ENCODE measurements at places on chromosomes 3 and 15.

DNA sequence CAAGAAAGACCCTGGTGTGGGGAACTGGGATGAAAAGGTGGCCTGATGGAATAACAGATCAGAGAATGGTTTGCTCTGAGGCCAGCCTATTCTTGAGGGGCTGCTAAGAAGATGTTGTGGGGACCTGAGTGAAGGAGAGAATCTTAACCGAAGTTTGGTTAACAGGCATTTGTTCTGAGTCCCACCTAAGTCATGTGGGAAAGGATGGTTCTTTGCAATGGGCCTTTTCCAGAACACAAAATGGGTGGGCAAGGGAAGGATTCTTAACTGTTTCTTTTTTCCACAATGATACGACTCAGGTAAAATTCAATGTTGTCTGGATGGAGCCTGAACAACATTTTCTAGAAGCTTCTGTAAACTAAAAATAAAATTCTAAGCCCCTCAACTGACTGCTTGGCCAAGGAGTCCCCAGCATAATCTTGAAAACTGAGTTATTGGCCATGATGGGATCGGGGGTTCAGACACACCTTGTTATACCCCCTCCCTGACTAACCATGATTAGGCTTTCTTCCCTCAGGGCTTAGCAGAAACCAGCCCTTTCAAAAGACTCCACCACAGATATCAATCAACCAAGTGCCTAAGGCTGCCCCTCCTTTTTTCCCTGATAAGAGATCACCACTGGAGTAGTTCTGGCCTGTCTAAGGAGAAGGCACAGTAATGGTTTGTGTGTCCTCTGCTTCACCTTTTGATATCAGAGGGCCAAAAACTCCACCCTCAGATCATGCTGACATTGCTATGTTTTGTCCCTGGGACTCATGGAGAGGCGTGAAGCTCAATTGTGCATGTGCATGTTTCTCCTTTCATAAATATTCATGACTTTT, 30.1 kb downstream of the SCN11A start:
- no peak for DNase-seq

GRCh38 chr3:172034786-172035685, 4.3 kb upstream of the FNDC3B start:
- DNase-seq = no peak

- DNase-seq = no peak
These were observed 982 bp downstream of the TAGLN3 start for GRCh38 chr3:111999484-112000324.

- no peak for DNase-seq
These were observed 210.5 kb downstream of the CLSTN2 start for GRCh38 chr3:140145528-140145927.

GRCh38 chr15:91499774-91500383, 353.6 kb upstream of the SLCO3A1 start:
- no peak for DNase-seq

DNA sequence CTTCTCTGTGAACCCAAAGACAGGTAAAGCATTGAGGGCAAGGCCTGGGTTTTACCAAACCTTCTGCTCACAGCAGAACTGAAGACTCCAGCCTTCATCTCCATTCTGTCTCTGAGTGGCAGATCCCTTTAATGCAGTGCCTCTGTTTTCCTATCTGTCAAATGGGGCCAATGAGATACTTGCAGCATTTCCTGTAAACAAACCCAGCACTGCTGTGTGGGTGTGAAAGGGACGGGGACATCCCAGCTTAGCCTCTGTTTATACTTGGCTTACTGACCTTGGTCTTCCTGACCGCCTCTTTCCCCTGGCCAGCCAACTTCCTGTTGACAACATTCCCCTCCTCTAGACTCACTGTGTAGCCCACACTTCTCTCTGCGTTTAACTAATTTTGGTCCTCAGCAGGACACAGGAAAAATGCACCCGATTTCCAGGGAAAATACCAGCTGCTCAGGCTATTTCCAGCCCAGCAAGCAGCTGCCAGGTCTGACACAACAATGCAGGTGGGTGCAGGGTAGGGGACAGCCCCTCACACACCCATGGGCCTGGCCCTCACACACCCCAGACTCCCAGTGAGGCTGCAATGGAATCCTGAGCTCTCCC, 105.9 kb upstream of the HERC1 start:
- DNase-seq = peak; percentile 56

DNA sequence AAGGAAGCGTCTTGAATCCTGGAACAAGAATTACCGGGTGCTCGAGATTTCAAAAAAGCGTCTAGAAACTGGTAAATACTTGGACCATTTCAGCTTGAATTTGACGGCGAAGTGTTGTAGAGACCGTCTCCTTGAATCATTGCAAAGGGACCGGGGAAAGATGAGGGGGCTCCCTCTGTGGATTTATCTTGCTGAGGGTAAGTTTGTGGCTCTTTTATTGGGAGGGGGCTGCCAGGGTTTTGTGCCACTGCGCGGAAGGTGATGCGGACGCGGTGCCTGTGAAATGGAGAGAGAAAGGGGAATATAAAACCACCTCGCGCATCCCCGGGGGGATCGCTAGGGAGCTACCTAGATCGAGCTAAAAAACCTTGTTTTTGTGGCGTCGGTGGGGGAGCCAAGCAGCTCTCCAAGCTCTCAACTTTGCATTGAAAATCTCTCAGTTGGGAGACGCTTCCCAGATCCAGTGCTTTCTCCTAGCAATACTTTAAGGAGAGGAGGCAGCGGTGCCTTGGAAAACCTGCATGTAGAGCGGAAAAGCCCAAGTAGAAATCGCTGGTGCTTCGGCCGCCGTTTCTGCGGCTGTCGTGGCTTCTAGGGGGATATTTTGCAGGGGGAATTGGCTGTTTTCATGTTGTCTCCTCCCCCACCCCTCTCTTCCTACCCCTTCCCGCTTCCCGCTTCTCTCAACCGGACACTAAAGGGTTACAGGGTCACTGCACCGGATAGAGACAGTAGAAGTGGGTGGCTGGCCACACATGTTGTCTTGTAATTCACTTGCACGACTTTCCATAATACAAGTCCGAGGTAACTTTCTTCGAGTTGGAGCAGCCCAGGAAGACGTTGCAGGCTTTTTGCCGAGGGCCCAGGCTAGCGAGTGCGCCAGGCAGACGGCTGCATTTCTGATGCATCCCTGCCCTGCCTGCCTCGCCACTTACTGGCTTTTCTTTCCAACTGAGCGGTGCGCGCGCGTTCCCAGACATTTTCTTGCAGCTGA, 187.6 kb downstream of the NLGN1 start:
- DNase-seq = peak; percentile 16

- no peak for DNase-seq
These were observed 2.0 kb downstream of the SMC4 start for GRCh38 chr3:160401291-160402095.

- no peak for DNase-seq
These were observed 1035.8 kb upstream of the CFAP20DC start for GRCh38 chr3:60085649-60086048.

DNA sequence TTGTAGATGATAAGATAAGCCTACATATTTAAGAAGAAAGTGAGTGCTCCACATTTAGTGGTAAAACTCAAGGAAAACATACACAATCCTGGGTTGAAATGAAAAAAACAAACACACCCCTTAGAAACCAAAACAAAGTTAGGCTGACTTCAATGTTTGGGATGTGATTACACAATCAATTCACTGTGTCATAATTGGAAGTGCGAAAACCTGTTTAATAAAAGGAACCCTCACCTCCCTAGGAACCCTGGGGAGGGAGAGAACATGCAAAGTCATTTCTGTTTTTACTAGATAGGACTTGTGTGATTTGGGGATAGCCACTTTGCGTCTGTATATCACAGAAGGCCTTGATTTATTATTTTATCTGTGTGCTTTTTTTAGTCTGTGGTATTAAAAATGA, 275.0 kb downstream of the NFKBIZ start:
- no peak for DNase-seq

GRCh38 chr15:60494108-60494507, 15.2 kb upstream of the ICE2 start:
- no peak for DNase-seq

- no peak for DNase-seq
These were observed 302.7 kb downstream of the AGBL1 start for GRCh38 chr15:86382341-86382740.

DNA sequence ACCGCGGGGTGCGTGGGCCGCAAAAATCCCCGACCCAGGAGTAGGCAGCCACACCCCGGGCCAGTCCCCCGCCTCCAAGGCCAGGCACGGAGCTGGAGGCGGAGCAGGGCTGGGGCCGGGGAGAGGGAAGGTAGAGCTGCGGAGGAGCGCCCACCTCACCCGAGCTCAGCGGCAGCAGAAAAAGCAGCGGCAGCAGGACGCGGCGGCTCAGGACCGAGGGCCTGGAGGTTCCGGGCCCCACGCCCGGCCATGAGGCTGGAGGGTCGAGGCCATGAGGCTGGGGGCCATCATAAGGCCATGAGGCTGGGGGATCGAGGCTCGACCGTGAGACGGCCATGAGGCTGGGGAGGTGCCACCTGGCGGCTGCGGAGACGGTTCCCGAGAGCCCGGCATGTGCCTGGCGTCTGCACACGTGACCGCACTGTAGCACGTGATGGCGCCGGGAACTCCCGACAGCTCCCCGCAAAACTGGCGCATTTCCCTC, 32.9 kb upstream of the PRSS50 start:
- DNase-seq = no peak

DNA sequence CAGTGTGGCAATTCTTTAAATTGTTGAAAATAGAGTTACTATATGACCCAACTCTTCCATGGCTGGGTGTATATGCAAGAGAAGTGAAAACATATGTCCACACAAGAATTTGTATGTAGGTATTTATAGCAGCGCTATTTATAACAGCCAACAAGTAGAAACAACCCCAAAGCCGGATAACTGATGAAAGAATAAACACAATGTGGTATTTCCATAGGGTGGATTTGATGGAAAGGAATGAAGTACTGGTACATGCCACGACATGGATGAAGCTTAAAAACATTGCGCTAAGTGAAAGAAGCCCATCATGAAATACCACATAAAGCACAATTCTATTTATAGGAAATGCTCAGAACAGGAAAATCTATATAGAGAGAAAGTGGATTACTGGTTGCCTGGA, 554.5 kb downstream of the AGBL1 start:
- DNase-seq = no peak

GRCh38 chr15:38860253-38860652, 295.6 kb upstream of the RASGRP1 start:
- no peak for DNase-seq

GRCh38 chr3:24286405-24286804, 208.2 kb downstream of the THRB start:
- DNase-seq = no peak

- DNase-seq = no peak
These were observed 33.0 kb downstream of the CHDH start for GRCh38 chr3:53813229-53813628.

- DNase-seq = no peak
These were observed 2.6 kb downstream of the CCDC9B start for GRCh38 chr15:40338041-40338657.

- no peak for DNase-seq
These were observed 90.8 kb downstream of the MCTP2 start for GRCh38 chr15:94322141-94322540.

DNA sequence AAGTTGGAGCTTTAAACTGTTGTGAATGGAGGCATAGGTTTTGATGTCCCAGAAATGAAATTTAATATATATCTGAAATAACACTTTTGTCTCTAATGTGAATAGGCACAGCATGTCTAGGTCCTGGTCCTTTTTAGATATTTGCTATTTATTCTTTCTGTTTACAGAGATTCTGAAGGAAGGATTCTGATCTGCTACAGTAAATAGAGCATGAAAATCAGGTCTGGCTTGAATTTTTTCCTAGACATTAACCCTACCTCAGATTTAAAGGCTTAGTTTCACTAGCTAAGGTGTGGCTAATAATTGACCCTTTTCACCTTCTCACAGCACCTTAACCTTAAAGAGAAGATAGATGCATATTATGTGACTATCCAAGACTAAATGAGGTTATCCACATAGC, 48.0 kb upstream of the SYNPR start:
- DNase-seq = no peak

- DNase-seq = no peak
These were observed 86.4 kb upstream of the SLC4A7 start for GRCh38 chr3:27570421-27571106.

- DNase-seq = no peak
These were observed 140.3 kb downstream of the TJP1 start for GRCh38 chr15:29681946-29682345.

GRCh38 chr15:35548435-35548834, 2.5 kb upstream of the DPH6 start:
- no peak for DNase-seq

- DNase-seq = no peak
These were observed 390 bp upstream of the AP2M1 start for GRCh38 chr3:184174284-184174645.

DNA sequence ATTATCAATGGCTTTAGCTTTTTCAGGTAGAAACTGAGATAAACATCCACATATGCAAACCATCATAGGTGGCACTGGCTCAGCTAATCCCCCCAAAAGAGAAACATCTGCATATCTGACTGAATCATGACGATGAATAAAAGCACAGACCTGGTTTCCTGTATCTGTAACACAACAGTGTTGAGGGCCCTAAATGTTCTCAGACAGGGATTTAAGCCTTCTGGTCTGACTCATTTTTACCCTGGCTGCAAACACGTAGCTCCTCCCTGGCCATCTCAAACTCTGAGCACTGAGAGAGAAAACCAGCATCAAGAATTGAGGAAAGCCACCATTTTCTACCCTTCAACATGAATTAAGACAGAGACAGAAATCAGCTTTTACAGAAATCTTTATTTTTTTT, 35.2 kb downstream of the GLB1 start:
- DNase-seq = peak; percentile 69

GRCh38 chr3:72889310-72890165, 1.7 kb downstream of the GXYLT2 start:
- DNase-seq = no peak

- no peak for DNase-seq
These were observed 29.0 kb upstream of the SLMAP start for GRCh38 chr3:57727106-57727505.

DNA sequence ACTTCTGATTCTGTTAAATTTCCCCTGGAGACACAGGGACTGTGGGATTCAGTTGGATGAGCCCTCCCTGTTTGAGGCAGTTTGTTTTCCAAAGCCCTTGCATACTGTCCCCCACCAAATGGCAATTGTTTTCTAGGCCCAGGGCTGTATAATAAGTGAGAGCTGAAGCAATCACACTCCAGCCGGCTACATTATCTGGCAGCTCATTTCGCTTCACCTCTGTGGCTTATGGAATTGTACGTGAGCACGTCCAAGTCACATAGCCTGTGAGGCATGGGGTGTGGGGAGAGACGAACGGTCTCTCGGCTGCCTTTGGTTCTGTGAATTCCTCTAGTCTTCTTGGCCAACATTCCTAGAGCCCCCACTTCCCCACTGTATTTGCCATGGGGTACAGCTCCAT, 10.7 kb downstream of the RBP2 start:
- DNase-seq = no peak

DNA sequence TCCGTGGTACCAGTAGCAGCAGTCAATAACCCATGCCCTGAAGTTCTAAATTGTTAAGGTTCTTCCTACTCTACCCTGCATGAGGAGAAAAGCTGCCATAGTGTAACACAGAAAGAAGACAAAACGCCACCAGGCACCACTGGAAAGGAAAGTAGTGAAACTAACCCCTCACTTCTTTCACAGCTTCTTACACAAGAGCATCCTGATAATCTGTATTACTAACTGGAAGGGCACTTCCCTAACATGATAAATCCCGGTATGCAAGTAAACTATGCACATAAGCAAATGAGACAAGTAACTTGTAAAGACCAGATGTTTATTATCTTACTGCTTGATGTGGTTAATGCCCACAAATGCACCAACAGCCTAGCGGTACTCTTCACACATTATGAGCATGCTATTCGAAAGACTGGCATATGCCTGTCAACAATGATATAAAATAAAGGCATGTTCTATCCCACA, 141.3 kb downstream of the ADAM10 start:
- DNase-seq = no peak

Data from HFF-Myc (cell line).